ENCODE measurements at places on chromosomes 13 and 19. TPM values are rescaled to one million over a fixed set of nuclear protein-coding genes. Genes with fewer than 3 reads are reported as not detected.

DNA sequence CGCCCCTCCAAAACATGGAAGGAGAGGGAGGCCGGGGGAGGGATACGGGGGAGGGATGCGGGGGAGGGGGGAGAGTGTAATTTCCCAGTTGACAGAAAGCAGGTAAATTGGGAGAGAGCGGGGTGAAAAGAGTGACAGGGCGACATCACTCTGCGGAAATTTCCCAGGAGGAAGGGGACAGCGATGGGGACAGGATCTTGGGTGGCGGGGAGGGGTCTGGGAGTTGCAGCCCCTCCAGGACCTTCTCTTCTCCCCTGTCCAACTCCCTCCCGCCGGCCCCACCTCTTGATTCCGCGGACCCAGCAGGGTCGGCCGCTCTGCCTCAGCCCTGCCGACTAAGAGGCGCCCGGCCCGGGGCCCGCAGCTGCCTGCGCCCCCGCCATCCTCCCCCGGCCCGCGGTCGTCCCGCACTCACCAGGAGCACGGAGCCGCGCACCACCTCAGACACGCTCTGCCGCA is 108.0 kb upstream of the DOCK9 start:
- no peaks in the 10 kb centered on the region for H3K27me3 ChIP-seq
- H3K36me3 ChIP-seq = no peaks in the 10 kb centered on the region
- H3K4me1 ChIP-seq = peaks cover 37% of the 10 kb centered on the region
- DNase-seq = no peak
- no peak overlapping the region for H3K27ac ChIP-seq

GRCh38 chr13:98500963-98501421 is 75.9 kb downstream of the STK24 start:
- H3K27ac ChIP-seq = no peak overlapping the region
- no peak for DNase-seq

DNA sequence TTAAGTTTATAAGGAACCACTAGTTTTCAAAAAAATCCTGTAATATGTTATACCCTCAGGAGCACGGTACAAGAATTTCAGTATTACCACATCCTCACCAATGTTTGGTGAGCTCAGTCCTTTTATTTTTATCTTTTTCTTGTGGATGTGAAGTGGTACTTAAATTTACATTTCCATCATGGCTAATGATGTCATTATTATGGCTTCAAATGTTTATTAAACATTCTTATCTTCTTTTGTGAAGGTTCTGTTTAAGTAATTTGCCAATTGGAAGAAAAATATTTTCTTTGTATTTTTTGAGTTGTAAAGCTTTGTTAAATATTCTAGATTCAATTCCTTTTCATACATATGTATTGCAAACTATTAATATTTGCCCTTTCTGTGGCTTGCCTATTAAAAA is 291.0 kb downstream of the ENOX1 start:
- no peak overlapping the region for H3K4me3 ChIP-seq
- H3K27me3 ChIP-seq = no peaks in the 10 kb centered on the region
- H3K27ac ChIP-seq = no peak overlapping the region
- no peak for DNase-seq
- H3K4me1 ChIP-seq = no peaks in the 10 kb centered on the region
- no peaks in the 10 kb centered on the region for H3K36me3 ChIP-seq

PRR19 gene
- 0.85 TPM for total RNA-seq

DNA sequence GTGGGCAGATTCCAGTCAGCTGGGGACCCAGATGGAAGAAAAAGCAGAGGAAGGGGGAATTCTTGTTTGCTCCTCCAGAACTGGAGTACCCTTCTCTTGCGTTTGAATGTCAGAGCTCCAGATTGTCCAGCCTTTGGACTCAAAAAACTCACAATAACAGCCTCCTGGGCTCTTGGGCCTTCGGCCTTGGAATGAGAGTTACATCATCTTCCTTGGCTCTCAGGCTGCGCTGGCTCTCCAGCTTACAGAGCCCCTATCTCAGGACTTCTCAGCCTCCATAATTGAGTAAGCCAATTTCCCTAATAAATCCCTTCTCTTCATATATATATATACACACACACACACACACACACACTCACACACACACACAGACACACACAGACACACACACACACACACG is 1215.7 kb upstream of the SLC10A2 start:
- H3K27ac ChIP-seq = no peak overlapping the region
- no peak overlapping the region for H3K4me3 ChIP-seq
- H3K36me3 ChIP-seq = no peaks in the 10 kb centered on the region
- peaks cover 7% of the 10 kb centered on the region for H3K4me1 ChIP-seq

GRCh38 chr13:48234566-48235340 is 1.7 kb downstream of the ITM2B start:
- peak overlapping the region; percentile 67 for H3K4me3 ChIP-seq
- H3K27me3 ChIP-seq = no peaks in the 10 kb centered on the region
- no peak overlapping the region for H3K27ac ChIP-seq
- DNase-seq = no peak
- no peaks in the 10 kb centered on the region for H3K36me3 ChIP-seq
- peaks cover 28% of the 10 kb centered on the region for H3K4me1 ChIP-seq
